A549 treated with DMSO at 1 μM for 4 hours (cell line): ENCODE measurements at places on chromosomes 2 and 18. TPM values are rescaled to one million over a fixed set of nuclear protein-coding genes. Genes with fewer than 3 reads are reported as not detected.

THSD7B gene
- total RNA-seq, result not detected in 5 replicates

KYNU gene
- total RNA-seq, result 304 to 362 TPM (median 328 TPM) in 5 replicates

EMILIN2 gene
- 8.7 to 13.8 TPM (median 12.0 TPM) in 5 replicates for total RNA-seq

NOSTRIN gene
- total RNA-seq, result 1.4 to 2.2 TPM (median 1.9 TPM) in 5 replicates

IL18R1 gene
- 0.47 to 1.4 TPM (median 0.95 TPM) in 5 replicates for total RNA-seq

SGO2 gene
- 9.8 to 17.1 TPM (median 16.1 TPM) in 5 replicates for total RNA-seq

FZD7 gene
- total RNA-seq, result 5.9 to 8.4 TPM (median 7.4 TPM) in 5 replicates
